ENCODE measurements at places on chromosomes 13 and 19. TPM values are rescaled to one million over a fixed set of nuclear protein-coding genes. Genes with fewer than 3 reads are reported as not detected.

FXYD3 gene
- total RNA-seq, result not detected

MTUS2 gene
- total RNA-seq, result not detected

ZNF530 gene
- total RNA-seq, result 6.9 TPM

WDR87 gene
- total RNA-seq, result not detected

BST2 gene
- total RNA-seq, result 0.19 TPM

Measured in vein endothelial cell (primary cell).